ENCODE measurements at places on chromosomes 2 and 18.

DNA sequence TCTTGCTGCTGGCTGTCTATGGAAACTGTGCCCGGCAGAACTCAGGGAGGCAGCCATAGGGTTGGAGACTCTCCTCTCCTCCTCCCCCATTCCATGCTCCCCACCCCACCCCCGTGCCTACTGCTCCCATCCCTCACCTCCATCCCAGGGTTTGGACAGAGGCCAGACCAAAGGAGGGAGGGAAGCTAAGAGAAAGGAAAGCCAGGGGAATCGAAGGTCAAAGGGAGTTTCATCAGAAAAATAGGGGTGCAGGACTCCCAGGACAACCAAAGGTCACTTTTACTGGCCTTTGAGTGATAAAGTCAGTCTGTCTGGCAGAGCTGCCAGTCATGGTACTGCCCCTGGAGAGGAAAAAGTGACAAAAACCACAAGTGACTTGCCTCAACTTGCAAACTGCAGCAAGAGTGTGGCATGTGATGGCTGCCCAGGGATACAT is 187.3 kb upstream of the CTAGE1 start:
- H3K4me1 ChIP-seq, result no peaks in the 10 kb centered on the region
- peaks cover 4% of the 10 kb centered on the region for H3K27me3 ChIP-seq
- H3K27ac ChIP-seq, result no peak overlapping the region
- no peak overlapping the region for H3K4me3 ChIP-seq

DNA sequence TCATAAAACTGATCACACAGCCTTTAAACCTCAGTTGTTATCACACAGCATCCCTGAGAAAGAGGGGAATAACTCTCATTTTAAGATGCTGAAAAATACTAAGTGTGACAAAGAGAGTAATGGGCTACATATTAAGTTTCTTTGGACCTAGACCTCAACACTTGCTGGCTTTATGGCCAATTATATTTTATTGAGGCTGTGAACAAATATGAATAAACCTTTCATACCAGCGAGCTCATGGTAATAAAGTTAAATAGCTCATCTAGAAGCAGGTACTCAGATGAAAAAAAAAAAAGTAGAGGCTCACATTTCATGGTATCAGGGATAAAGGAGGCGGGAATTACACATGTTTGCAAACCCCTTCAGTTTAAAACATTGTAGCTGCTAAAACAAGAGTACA is 75.7 kb downstream of the DOCK10 start:
- H3K27me3 ChIP-seq, result no peaks in the 10 kb centered on the region
- H3K4me3 ChIP-seq, result no peak overlapping the region
- H3K4me1 ChIP-seq, result peaks cover 65% of the 10 kb centered on the region
- peaks cover 29% of the 10 kb centered on the region for H3K36me3 ChIP-seq

GRCh38 chr2:95552911-95553310 is 38.9 kb upstream of the TRIM43 start:
- H3K27me3 ChIP-seq, result peaks cover 18% of the 10 kb centered on the region
- no peaks in the 10 kb centered on the region for H3K36me3 ChIP-seq
- no peak overlapping the region for H3K27ac ChIP-seq
- H3K4me1 ChIP-seq, result no peaks in the 10 kb centered on the region
- no peak for DNase-seq

DNA sequence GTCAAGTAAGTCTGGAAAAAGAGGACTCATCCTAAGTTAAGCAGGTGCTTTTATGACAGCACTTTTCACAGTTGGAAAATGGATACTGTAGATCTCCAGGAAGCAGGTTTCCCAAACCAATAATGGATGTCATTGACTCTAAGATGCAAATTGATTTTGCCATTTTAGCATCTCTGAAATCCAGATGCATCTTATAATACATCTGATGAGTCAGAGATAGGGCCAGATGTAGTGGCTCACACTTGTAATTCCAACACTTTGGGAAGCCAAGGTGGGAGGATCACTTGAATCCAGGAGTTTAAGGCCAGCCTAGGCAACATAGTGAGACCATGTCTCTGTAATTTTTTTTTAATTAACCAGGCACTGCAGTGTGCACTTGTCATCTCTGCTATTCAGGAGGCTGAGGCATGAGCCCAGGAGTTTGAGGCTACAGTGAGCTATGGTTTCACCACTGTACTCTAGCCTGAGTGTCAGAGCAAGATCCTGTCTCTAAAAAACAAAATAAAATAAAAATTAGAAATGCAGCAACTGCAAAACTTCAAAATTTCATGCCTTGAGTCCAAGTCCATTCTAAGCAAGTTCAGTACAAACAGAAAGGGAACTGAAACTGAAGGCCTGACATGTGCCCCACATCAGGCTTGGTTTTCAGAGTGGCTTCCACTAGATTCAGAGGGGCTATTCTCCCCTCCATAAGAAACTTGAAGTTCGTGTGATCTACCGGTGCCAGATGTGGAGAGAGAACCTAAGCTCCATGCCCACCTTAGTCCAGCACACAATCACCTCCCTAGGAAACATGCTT is 267.8 kb upstream of the NCKAP5 start:
- peaks cover 3% of the 10 kb centered on the region for H3K27me3 ChIP-seq
- H3K27ac ChIP-seq, result no peak overlapping the region
- no peaks in the 10 kb centered on the region for H3K4me1 ChIP-seq
- DNase-seq, result no peak
- no peak overlapping the region for H3K4me3 ChIP-seq

GRCh38 chr2:188324067-188324466 is 32.4 kb downstream of the GULP1 start:
- no peak overlapping the region for H3K4me3 ChIP-seq
- H3K27me3 ChIP-seq, result no peaks in the 10 kb centered on the region
- no peak for DNase-seq
- H3K27ac ChIP-seq, result no peak overlapping the region
- H3K4me1 ChIP-seq, result no peaks in the 10 kb centered on the region

- no peak overlapping the region for H3K27ac ChIP-seq
- no peak for DNase-seq
- H3K27me3 ChIP-seq, result no peaks in the 10 kb centered on the region
- peaks cover 3% of the 10 kb centered on the region for H3K36me3 ChIP-seq
- H3K4me1 ChIP-seq, result peaks cover 76% of the 10 kb centered on the region
Measured at GRCh38 chr2:207151048-207151447, 14.7 kb downstream of the KLF7 start.

DNA sequence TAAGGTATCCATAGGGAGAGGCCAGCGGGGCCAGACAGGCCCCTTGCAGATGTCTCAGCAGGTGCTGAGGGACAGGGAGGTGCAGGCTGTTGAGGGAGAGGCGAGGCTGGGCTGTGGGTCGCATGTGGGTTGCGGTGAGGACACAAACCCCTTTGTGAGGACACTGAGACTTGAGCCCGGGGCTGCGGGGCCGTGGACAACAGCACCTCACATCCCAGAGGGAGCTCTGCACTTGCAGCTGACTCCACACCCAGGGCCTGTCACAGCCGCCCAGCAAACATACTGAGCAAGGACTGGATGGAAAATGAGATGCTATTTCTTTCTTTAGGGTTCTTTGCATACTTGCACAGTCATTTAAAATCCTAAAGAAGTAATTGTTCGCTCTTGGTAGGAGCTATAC is 95.3 kb upstream of the NFATC1 start:
- H3K27me3 ChIP-seq, result no peaks in the 10 kb centered on the region
- no peaks in the 10 kb centered on the region for H3K36me3 ChIP-seq
- no peaks in the 10 kb centered on the region for H3K4me1 ChIP-seq
- no peak overlapping the region for H3K4me3 ChIP-seq
- no peak for DNase-seq
- H3K27ac ChIP-seq, result no peak overlapping the region

- peaks cover 33% of the 10 kb centered on the region for H3K36me3 ChIP-seq
- H3K27me3 ChIP-seq, result no peaks in the 10 kb centered on the region
- no peak overlapping the region for H3K4me3 ChIP-seq
- DNase-seq, result no peak
- H3K4me1 ChIP-seq, result no peaks in the 10 kb centered on the region
- no peak overlapping the region for H3K27ac ChIP-seq
Measured at GRCh38 chr2:108853421-108853820, 66.8 kb downstream of the CCDC138 start.

- no peak overlapping the region for H3K27ac ChIP-seq
- peaks cover 3% of the 10 kb centered on the region for H3K4me1 ChIP-seq
Measured at GRCh38 chr2:12479065-12479601, 237.6 kb upstream of the TRIB2 start.

- DNase-seq, result no peak
- no peaks in the 10 kb centered on the region for H3K27me3 ChIP-seq
- H3K4me3 ChIP-seq, result no peak overlapping the region
- peak overlapping the region; percentile 17 for H3K27ac ChIP-seq
- peaks cover 11% of the 10 kb centered on the region for H3K4me1 ChIP-seq
- H3K36me3 ChIP-seq, result peaks cover 13% of the 10 kb centered on the region
Measured at GRCh38 chr2:58107803-58108710, 61.5 kb downstream of the VRK2 start.

DNA sequence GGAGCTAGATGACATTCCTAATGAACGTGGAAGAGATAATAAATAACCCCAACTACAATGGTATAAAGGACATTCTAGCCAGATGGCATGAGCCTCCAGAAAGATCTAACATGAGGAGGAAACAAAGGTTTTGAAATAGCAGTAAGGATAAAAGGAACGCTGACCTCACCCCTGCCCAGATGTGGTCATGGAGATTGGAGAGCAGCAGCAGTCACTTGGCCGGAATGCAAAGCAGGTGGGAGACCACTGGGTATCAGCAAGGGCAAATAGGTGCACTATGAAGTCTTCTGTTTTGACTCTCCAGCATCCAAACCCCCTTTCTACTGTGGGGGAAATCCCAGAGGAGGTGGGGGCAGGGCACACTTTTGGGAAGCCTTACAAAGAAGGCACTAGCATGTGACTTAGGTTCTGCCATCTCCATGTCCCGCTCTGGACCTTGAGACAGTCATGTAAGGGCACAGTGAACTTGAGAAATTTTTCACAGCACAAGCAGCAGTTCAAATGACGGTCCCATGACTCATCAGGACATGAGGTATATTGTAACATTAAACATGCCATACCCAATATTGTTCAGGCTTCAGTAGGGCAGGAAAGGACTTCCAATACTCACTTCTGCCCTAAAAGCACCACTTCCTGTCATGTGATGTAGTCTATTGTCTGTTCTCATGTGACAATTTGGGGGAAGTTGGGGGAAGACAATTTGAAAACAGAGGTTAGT is 55.2 kb downstream of the METTL4 start:
- peaks cover 17% of the 10 kb centered on the region for H3K4me1 ChIP-seq
- H3K27me3 ChIP-seq, result no peaks in the 10 kb centered on the region
- H3K4me3 ChIP-seq, result no peak overlapping the region
- no peak for DNase-seq
- no peak overlapping the region for H3K27ac ChIP-seq

DNA sequence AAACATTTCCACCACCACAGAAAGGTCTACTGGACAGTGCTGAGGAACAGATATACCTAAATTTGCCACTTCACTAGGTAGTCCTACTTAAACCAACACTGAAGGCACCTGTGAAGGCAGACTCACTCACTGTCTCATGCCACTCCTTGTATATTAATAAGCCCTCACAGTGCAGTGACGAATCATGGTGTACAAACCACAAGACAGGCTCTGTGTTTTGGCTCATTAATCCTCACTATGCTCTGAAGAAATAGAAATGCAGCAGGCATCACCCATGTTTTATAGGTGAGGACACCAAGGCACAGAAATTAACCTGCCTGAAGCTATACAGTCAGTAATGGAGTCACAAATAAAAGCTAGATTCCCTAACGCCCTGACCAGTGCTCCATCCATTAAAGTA is 44.3 kb downstream of the BARD1 start:
- no peak overlapping the region for H3K4me3 ChIP-seq
- H3K27ac ChIP-seq, result no peak overlapping the region
- no peaks in the 10 kb centered on the region for H3K4me1 ChIP-seq
- H3K27me3 ChIP-seq, result no peaks in the 10 kb centered on the region
